Stimulated activated CD4-positive, alpha-beta T cell treated with anti-CD3 and anti-CD28 coated beads, Interleukin-12 subunit alpha, Interleukin-12 subunit beta, amount 100 ng/mL, for 48 hours (primary cell): ENCODE measurements at places on chromosomes 5 and 9.

DNA sequence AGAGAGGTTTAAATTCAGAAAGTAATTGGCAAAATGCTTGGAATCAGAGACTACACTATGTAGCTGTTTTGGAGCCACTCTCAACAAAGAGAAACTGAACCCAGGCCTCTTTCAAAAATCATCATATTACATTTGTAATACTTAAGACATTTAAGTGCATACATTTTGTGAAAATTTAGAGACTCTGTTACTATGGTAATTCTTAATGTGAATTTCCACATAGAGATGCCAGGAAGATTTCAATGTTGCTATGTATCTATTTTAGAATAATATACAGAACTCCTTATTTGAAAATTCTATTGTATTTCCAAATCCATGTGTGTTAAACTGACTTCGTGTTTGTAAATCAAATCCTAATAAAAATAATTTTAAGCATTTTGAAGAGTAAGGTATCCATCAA, 1260.9 kb upstream of the C9orf72 start:
- no peak for DNase-seq

DNA sequence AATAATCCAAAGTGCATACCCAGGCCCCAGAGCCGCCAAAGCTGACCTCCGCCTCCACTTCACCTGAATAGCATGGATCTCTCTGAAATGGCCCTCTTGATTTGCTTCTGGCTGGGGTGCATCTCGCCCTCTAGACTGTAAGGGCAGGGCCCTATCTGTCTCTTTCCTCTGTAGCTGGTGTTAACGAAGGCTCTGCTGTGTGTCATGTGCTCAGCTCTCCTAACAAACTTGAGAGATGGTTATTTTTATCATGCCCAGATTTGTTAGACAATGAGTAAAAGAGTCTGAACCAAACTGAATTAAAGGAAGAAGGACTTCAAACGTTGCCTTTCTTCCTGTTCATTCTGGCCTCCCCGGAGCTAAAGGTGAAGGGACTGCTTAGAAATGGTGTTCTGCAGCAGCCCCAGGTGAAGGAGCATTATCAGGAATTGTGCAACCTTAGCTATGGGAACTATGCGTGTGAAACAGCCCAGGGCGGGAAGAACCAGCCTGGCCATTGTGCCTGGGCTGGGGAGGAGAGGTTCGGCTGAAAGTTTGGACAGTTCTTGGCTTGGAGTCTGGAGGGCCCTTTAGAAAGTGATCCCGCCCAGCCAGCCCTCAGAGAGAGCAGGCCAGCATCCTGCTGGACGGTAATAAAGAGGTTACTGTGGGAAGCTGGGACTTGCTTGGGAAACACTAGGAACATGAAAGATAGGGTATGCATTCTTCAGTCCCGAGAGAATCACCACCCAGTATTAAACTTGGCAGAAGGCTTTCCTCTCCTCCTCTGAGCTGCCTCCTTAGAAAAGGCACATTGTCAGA, 73.5 kb downstream of the WWC1 start:
- no peak for DNase-seq

- DNase-seq, result no peak
Measured at GRCh38 chr9:101832486-101832885, 94.0 kb upstream of the GRIN3A start.

DNA sequence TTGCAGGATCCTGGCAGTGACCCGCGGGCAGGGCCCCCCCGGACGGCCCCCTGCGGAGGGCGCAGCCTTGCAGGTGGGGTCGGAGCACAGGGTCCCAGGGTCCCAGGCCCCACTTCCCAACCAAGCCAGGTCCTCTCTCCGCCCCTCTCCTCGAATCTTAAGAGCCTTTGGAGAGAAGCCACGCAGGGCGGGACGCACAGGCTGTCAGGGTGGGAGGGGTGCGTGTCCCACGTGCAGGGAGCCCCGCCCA, 18.4 kb upstream of the EGFL7 start:
- DNase-seq, result no peak

DNA sequence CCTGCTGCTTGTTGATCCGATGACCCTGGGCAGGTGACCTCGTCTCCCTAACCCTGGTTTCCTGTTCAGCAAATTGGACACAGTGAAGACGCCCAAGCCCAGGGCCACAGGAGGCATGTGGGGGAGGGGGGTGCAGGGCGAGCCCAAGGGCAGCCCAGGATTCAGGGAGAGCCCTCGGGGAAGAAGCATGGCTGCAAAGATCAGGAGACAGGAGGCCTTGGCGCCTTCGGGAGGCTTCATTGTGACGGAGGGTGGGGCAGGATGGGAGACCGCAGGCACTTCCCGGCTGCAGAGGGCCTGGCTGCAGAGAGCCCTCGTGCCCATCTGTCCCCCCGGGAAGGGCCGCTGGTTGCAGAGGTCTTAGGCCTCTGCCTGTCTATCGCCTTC, 6.2 kb downstream of the ASS1 start:
- no peak for DNase-seq

DNA sequence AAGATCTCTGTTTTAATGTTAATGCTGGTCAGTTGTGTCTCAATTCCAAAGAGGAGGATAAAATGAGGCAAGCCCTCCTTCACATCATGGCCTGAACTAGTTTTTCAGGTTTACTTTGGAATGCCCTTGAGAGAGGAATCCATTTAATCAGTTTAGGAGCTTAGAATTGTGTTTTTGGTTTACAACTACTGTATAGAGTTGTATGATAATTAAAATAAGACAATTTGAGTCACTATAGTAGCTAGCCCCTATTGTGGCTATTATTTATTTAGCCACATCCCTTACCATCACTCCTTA, 107.8 kb upstream of the PRLR start:
- DNase-seq, result no peak

DNA sequence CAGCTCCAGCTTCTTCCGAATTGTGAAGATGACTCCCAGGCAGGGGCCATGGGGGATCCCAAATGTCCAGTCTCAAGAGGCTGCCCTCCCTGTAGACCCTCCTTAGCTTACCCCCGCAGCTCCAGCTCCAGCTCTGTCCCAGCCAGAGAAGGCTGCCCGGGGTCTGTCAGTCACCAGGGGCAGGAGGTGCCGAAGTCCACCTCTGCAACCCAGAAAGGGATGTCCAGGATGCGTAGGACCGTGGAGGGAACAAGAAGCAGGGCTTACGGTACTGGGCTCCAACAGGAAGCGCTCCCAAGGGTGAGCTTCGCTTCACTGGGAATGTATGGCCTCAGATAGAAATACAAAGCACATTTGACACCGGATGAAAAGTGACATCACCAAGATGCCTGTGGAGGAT, 6.0 kb downstream of the IPPK start:
- no peak for DNase-seq

DNA sequence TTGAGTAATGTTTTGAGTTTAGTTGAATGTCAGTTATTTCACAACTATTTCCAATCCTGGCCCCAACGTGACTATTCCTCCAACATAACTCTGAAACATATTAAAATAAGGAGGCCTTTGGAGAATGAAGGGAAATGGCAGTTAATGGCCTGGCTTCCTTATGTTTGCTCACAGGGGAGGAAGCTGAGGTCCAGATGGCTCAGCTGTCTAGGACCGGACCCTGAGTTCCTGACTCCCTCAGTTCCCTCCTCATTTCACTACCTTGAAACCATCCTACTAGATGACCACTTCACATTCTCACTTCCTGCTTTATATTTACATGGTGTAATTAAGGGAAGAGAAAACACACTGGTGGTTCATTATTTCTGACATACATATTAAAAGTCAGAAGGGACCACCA, 6.6 kb downstream of the OTULINL start:
- DNase-seq, result no peak

- no peak for DNase-seq
Measured at GRCh38 chr9:86977205-86977835, 30.0 kb upstream of the GAS1 start.

DNA sequence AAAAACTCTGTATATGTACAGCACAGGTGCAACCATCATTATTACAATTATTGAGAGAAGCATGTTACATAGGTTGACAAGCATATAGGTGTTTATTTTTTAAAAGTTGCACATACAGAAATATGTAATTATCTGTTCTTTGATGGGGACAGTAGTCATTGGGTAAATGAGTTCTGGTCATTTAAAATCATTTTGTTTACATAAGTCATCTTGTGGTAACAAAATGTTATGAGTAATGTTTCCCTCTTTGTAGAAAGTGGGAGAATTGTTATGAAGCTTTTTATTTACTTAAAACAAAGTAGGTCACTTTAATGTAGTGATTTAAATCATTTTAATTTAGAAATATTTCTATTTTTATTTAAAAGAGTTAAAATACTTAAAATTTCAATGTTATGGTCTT, 33.8 kb upstream of the FBXL17 start:
- DNase-seq, result no peak

GRCh38 chr5:62306896-62307689, 1.1 kb downstream of the KIF2A start:
- peak; percentile 47 for DNase-seq

DNA sequence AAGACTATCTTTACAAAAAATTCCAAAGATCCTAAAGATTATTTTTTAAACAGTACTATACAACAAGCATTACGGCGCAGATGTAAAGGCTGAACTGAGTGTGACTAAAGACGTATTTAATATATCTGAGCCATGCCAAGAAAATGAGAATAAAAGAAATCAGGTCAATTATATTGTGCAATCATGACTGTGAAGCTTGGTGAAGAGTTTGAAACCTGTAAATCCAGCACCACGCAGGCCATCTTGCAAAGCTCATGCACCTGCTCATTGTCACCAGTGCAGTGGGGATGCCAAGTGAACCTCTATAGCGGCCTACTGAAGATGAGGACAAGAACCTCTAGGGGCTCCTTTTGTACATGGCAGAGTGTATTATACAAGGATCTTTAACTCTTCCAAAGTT, 89.0 kb downstream of the ANKH start:
- no peak for DNase-seq

GRCh38 chr5:72245546-72245945, 74.5 kb downstream of the MRPS27 start:
- no peak for DNase-seq

GRCh38 chr5:113295111-113295539, 139.7 kb downstream of the TSSK1B start:
- no peak for DNase-seq

DNA sequence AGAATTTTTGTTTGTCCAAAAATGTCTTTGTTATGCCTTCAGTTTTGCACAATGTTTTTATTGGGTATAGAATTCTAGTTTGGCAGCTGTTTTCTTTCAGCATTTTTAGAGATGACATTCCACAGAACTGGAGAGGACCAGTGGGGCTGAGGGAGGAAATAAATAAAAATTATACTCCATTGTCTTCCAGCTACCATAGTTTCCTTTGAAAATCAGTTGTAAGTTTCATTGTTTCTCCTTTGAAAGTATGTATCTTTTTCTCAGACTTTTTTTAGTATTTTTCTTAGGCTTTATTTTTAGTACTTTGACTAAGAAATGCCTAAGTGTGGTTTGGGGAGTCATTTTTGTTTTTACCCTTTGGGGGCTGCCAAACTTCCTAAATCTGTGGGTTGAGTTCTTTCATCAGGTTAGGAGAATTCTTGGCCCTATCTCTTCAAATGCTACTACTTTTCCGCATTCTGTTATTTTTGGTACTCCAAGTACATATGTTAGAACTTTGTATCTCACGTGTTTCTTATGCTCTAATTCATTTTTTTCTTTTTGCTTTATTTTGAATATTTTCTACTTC, 15.2 kb upstream of the FBLL1 start:
- DNase-seq, result no peak

DNA sequence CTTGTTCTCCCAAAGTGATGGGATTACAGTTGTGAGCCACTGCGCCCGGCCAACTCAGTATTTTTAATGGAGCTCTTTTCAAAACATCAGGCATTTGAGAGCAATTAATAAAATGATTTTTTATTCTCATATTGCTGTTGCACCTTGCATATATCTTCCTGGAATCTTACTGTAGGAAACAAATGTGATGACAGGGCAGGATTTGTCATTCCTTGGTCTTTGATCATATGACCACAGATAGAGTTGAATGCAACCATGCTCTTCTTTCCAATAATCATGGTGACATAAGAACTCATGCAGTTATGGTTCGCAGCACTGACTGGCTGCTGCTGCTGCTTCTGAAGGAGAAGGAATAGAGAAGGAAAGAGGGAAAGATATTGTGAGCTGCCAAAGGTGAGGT, 28.1 kb downstream of the CARTPT start:
- DNase-seq, result no peak

DNA sequence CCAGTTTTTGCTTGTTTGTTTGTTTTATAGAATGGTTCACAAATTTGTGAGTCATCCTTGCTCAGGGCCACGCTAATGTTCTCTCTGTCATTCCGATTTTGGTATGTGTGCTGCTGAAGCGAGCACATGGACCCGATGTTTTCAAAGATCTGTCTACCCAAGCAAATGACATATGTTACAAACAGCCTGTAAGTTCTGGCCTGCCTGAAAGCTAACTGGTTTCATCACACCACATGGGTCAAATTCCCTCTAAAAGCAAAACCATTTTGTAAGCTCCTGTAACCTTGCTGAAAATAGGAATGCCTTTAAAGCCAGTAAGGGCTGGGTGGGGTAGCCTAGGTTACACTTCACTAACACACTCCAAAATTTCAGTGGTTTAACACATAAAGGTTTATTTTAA, 25.4 kb downstream of the DMRT3 start:
- DNase-seq, result no peak

- no peak for DNase-seq
Measured at GRCh38 chr9:127905788-127906191, 6.4 kb upstream of the ST6GALNAC6 start.

DNA sequence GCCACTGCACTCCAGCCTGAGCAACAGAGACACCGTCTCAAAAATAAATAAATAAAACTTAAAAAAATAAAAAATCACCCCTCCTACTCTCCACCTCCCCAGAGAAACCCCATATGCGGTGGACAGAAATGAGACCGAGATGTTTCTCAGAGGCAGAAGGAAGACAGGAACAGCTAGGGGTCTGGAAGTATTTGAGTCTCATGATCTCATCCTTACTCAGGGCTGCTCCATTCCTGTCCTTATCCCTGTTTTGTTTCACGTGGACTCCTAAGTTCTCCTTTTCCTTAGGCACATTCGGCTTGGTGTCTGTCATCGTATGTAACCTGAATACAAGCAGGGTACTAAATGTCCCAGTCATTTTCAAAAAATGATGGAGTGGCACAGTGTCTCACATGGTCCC, 76.1 kb downstream of the C9orf50 start:
- no peak for DNase-seq

DNA sequence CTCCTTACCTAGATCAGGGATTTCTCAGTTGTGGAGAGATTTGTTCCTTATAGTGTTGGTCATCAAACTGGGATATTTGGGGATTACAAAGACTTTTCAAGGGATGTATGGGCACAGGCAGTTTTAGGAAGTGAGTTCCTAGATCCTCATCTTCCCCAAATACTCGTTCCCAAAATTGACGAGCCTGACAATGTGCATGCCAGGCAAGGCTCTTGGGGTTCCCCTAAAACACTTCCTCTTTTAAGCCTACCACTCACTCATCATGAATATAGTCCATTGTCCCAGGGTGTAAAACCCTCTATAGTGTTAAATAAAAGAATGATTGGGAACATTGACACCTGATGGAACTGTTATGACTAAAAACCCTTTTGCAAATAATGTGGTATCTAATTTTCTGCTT, 26.4 kb downstream of the PDCD1LG2 start:
- DNase-seq, result no peak

GRCh38 chr5:153900703-153901395, 137.9 kb downstream of the FAM114A2 start:
- no peak for DNase-seq
